ENCODE measurements at places on chromosomes 7 and 10.

- DNase-seq, result no peak
These were observed 203.5 kb downstream of the HIBADH start for GRCh38 chr7:27459021-27459730.

DNA sequence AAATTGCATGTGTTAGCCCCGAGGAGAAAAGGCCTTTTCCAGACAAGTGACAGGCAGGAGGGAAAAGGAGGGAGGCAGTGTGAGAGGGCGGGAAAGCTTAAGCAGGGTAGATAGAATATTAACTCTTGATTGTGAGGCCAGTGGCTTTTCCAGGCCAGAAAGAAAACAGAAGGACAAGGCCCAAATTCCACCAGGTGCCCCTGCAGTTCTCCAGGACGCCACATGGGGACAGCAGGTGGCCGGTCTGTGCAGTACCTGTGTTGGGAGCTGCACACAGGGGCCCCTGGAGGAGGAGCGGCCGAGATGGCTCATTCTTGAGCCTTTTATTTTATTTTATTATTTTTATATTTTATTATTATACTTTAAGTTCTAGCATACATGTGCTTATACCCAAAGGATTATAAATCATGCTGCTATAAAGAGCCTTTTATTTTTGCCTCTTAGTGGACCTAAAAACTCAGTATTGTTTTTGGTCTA, 141.3 kb upstream of the KLF14 start:
- no peak for DNase-seq

DNA sequence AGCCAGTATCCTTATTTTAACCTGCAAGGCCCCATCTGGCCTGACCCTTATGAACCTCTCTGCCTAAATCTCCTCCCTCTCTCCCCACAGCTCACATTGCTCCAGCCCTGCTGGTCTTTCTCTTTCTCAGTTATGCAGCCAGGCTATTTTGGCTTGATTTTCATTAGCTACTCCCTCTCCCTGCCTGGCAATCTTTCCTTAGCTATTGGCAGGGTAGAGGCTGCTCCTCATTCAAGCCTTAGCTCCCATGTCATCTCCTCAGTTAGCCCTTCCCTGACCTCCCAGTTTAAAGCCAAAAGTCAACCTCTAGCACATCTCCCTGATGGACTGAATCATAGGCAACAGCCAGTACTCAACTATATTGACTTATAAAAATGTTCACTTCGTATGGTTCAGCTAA, 214.4 kb upstream of the CELF2 start:
- no peak for DNase-seq

- DNase-seq, result no peak
These were observed 8.7 kb upstream of the LRRTM3 start for GRCh38 chr10:66917104-66917503.

DNA sequence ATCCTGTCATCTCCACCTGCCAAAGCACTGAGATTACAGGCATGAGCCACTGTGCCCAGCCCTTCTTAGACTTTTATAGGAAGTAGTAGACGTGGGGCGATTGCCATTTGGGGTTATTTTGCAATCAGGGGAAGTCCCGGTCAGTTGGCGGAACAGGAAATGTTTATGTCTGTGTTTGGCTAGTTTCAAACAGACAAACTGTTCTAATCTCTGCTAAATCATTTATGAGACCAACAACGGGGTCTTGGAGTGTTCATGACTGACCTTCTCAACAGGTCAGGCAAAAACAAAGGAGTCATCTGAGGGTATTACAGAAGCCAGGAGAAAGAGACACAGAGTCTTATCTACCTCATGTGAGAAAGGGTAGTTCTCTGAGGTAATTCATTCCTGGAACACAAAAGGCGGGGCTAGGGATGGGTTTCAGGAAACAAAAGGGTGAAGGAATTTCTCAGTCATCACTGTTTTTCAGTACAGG, 6.6 kb upstream of the TPK1 start:
- no peak for DNase-seq

GRCh38 chr7:32155712-32156111, 85.5 kb upstream of the PDE1C start:
- DNase-seq, result no peak

DNA sequence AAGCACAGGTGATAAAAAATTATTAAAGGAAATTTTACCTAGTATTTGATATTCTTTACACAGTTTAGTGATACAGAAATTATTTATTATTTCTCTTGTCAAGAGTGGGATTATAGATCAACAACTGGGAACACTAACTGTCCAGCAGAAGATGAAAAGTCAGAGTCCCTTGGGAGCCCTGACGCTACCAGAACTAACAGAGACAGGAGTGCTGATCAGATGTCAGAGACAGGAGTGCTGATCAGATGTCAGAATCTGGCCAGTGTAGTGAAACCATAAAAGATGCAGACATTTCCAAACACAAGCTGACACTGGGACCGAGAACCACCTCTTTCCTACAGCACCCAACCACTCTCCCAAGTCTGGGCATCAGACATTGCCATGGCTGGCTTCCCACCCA, 828.2 kb downstream of the TNS3 start:
- no peak for DNase-seq

GRCh38 chr7:6262221-6262620, 10.2 kb downstream of the CYTH3 start:
- no peak for DNase-seq

- no peak for DNase-seq
These were observed 15.8 kb upstream of the SLF2 start for GRCh38 chr10:100896876-100897461.

DNA sequence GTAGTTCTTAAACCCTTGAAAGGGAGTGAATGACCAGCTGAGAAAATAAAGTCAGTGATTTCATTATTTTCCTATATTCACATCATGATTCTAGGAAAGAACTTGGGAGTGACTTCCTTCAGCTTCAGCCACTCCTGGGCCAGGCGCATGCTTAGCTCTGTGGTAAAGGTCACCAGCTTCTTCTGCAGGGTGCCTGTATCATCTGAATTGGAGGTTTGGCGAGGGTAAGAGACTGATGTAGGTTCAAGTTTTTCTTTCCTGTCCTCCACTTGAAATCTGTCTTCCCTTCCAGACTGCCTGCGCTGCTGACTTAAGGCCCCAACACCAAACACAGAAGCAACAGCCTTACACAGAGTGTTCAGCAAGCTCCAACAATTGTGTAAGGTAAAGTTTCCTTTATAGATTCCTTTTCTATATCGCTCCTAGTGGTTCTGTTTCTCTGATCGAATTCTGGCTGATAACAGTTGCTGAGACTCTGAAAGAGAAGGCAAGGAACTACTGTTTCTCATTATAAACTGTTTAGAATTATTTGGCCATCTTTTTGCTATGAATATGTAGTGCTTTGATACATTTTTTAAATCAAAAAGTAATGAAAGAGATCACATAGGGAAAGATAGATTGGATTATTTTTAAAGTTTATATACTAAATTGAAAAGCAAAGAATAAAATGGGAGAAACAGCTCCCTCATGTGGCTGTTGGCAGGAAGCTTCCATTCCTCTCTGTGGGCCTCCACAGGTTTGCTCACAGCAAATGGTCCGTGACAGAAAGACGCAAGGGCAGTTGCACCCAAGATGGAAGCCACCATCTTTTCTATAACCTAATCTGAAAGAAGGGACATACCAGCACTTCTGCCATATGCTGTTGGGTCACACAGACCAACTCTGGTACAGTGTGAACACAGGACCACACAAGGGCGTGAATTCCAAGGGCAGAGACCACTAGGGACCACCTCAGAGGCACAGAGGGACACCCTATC, 14.0 kb downstream of the GATAD1 start:
- no peak for DNase-seq

DNA sequence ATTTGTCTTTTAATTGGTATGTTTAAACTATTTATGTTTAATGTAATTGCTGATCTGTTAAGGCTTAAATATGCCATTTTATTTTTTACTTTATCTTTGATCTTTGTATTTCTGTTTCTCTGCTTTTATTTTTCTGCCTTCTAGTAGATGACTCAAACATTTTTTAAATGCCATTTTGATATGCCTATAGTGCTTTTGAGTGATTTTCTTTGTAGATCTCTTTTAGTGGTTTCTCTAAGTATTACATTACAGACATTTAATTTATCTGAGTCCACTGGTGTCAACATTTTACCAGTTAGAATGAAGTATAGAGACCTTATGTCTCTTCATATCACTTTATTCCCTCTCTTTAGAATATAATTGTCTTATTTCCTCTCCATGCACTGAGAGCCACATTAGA, 32.7 kb downstream of the IL6 start:
- no peak for DNase-seq

- no peak for DNase-seq
These were observed 578.1 kb downstream of the LRMDA start for GRCh38 chr10:76009531-76009930.

DNA sequence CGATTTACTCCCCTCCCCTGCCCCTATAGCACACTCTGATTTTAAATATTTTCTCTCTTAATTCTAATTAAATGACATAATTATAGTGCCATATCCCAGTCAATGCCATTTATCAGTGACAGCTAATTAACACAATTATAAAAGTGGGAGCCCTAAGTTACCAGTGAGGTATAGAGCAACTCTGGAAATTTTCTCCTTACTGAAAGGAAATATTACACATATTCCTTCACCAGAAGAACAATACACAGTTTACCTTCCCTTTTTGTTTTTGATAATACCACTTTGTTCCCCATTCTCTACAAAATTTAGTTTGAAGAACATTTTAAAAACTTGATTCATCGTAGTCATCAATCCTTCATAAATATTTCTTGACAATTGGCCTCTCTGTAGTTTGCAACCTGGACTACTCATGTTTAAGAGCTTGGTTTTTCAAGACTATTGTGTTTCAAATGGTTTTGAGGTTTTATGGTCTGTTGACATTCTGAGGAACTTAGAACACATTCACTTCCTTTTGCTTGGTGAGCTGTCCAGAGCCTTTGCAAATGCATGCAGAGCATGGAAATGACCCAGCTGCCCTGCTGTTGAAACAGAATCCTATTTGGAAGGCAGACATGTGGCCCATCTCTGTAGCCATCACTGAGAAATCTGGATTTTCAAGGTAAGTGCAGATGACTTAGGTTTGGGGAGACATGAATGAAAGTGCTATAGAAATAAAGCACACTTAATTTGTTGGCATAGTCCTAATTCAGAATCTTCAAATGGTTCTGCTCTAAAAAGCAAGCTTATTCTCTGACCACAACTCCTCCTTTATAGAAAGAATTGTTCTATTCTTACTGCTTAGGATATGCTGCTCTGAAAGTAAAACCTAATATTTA, at the start of gene GPR141:
TSS of gene GPR141 (plus strand) at position 521 of the 875 bp plus-strand sequence. CDS start 56,628 bp downstream, outside the sequence.
- no peak for DNase-seq

DNA sequence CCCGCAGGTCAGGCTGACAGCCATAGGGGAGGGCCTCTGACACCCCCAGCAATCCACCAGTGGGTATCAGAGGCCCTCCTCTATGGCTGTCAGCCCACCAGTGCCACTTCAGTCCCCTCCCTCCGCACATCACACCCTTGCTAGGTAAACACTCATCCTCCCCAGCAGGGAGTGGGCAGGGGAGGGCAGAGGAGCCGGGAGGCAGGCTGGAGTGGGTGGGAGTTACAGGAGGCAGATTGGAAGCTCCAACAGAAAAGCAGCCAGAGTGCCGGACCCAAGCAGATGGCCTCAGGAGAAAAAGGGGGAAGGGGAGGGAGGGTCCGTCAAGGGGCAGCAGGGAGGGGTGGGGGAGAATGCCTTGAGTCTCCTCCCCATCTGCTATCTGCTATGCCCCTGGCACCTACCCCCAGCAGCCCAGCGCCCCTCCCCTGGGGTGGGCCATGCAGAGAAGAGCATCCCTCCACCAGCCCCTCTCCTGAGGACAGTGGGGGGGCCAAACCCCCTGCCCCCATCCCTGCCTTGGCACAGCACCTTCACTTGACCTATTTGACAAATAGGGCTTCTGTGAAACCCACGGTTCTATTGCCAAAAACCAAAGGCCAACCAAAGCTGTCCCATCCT, 2.4 kb downstream of the RASGEF1A start:
- no peak for DNase-seq

GRCh38 chr7:30710669-30711068, 28.4 kb upstream of the CRHR2 start:
- no peak for DNase-seq

DNA sequence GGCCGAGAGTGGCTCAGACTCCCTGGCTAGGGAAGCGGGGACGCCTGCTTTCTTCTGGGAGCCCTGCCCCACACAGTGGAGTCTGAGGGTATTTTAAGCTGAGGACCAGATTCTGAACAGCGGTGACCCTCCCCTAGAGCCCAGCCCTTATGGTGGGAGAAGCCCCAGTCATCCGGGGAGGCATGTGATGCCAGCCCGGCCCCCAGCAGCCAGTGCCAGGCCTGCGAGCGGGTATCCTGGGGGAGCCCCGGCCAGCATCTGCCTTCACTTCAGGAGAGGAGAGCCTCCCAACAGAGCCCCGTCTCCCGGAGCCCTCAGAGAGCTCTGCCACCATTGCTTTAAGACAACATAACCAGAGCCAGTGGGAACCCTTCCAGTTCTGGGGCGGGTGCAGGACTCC, 41.5 kb upstream of the DNAJB6 start:
- no peak for DNase-seq

- no peak for DNase-seq
These were observed 90.2 kb upstream of the STEAP4 start for GRCh38 chr7:88396948-88397322.

- DNase-seq, result no peak
These were observed 166.0 kb upstream of the EEPD1 start for GRCh38 chr7:35987016-35987415.

- DNase-seq, result no peak
These were observed 233.3 kb upstream of the PTPRZ1 start for GRCh38 chr7:121639705-121640104.

- no peak for DNase-seq
These were observed 322.4 kb downstream of the HGF start for GRCh38 chr7:81447351-81447952.

DNA sequence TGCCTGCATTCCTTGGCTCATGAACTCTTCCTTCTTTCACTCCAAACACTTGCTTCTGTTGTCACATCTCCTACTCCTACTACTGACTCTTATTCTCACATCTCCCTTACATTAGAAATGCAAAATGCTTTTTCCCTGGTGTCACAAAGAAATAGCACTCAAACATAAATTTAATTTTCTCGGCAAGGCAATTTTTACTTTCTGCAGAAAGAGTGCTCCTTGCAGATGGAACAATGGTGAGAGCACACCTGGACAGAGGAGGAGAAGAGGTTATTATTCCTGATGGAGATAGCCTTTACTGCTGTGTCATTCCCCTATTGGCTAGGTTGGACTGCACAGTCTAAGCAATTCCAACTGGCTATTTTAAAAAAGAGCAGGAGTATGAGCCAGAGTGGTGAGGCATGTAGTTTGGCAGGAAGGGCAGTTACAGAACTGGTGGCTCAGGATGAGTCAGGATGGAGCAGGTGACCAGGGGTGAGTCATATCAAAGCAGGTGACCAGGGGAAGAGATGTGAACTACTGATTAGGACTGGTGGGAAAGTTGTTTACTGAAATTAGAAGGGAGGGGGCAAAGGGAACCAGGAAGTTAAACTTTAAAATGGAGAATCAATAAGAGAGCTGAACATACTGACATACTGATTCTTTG, 52.9 kb downstream of the CYP2C9 start:
- DNase-seq, result no peak

DNA sequence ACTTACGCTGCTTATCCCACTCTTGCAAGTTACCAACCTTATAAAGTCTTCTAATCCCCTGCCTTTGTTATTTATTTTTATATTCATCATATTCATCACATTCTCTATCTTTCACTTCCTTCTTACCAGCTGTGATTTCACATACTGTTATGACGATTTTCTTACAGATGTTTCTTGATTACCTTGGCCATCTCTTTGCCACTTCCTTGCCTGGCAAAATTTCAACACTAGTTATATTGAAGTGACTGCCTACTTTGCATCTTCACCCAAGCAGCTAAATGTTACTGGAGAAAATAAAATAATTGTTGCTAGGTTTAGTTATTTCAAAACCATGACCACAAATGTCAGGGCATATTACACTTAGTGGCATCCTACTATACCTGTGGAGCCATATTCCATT, 8.8 kb upstream of the STEAP4 start:
- no peak for DNase-seq
